ENCODE measurements at places on chromosomes 11 and 22.

- peak; percentile 65 for DNase-seq
These were observed 215.7 kb upstream of the CTSC start for GRCh38 chr11:88553204-88553603.

- DNase-seq = no peak
These were observed 363.0 kb downstream of the DDX10 start for GRCh38 chr11:109027851-109028250.

- peak; percentile 74 for DNase-seq
These were observed 52.7 kb upstream of the CCND1 start for GRCh38 chr11:69588270-69588669.

DNA sequence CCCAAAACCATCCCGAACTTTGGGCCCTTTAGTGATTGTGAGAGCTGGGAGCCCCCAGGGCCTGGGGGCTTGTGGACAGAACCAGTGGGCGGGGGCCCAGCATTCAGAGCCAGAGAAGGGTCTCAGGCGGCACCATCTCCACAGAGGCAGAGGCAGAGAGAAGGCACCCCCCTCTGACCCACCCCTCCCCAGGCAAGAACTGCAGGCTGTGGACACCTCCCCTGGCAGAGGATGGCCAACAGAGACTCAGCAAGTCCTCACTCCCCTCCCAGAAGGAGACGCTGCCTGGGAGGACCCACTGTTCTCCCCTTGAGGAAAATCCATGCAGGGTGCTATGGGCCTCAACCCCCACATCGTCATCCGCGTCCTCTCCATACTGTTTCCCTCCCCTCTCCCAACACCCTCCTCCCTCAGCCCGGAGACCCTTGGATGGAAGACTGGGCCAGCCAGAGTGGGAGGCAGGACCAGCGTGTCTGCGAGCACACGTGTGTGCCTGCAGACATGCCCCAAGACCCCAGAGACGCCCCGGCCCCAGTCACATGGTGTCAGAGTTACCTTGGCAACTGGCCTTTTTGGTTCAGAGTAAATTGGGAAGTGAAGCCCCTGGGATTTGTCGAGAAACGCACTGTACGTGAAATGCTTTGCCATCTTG lies 42.6 kb downstream of the KCNC1 start:
- no peak for DNase-seq

GRCh38 chr22:36549033-36549432 lies 20.1 kb upstream of the EIF3D start:
- DNase-seq = no peak

DNA sequence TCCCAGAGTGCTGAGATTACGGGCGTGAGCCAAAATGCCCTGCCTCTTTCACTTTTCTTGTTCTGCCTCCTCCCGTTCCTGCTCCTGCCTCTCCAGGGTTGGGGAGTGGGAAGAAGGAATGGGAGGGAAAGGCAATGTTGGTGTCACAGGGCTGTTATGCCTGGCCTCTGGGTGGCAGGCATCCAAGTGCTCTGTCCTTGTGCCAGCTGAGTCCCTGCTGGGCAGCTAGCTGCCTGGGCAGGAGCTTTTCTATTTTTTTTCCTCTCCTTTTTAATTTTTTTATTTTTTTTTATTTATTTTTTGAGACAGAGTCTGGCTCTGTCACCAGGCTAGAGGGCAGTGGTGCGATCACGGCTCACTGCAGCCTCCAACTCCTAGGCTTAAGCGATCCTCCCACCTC lies 4.1 kb upstream of the SAC3D1 start:
- DNase-seq = no peak

DNA sequence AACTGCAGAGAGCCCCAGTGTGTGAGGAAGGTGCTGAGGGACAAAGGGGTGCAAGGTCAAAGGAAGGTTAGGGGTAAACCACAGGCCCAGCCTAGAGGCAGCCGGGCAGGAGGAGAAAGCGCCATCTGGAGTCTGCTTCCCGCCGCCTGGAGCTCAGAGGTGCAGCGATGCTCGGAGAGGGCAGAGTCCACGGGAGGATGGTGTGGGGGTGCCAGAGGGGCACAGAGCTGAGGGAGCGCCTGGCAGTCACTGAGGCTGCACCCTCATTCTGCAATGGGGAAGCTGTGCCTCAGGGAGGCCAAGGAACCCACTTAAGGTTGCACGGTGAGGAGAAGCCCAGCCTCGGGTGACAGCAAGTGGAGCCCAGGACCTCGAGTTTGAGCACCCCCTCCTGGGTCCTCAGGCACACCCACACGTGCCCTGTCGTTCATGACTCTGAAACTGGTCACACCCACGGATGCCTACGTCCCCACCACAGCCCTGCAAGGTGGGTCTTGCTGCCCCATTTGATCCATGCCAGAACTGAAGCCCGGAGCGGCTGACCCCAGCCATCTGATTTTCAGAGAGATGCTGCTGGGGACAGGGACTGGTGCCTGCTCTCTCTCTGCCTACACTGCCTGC lies 1.6 kb downstream of the IL2RB start:
- no peak for DNase-seq

DNA sequence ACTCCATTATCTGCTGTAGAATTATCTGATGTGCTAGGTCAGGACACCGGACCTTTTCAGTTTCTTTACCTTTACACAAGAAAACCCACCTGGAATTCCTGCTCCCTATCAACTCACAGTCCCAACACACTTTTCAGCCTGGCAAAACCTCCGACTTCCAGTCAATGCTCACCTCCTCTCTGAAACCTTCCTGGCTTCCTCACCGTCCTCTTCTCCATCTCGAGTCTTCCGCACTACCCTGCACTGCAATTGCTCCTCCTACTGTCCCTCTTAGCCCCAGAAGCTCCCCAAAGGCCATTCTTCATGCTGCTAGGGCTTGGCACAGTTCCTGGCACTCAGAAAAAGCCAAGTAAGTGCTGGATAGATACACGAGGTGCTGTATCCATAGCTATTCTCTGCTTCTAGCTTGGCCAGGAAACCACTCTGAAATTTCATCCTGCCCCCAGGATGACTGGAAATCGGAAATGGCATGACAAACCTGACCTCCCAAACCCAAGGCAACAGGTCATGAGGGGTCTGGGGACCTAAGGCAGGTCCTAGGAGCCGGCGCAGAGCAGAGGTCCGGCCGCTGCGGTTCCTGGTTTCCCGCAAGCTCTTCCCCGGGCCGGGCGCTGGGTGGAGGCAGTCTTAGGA lies 702 bp downstream of the SYN3 start:
- DNase-seq = no peak

DNA sequence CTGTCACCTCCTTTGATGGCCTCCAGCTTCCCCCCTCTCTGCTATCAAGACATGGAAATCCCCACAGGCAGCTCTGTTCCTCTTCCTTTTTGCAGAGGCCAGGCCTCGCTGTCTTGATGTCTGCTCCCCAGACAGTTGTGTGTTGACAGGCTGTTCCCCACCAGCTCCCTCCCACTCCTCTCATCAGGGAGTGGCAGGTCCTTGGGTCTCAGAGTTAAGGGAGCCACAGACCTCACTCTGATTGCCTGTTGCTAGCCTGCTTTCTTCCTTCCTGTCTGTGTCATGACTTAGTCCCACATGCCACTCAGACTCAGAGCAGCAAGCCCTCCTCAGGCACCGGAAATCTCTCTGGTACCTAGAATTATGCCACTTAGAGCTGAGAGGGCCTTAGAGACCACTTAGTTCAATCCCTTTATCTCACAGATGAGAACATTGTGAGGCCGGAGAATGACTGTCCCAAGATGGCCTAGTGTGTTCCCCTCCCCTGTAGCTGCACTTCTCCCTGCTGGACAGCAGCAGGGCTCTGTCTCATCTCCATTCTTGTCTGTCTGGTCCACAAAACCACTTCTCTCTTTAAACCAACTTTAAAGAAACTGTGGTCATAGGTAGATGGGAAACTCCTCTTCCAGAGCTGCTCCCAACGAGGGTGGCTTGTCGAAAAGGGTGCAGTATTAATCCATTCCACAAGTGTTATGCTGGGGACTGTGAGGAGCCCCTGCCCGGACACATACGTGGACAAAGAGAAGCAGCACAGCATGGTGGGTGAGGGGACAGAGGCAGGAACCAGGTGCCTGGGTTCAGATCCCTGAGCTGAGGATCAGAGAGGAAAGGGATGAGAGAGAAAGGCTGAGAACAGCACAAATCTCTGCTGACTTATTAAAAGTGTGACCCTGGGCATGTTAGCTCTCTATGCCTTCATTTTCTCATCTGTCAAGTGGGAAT lies 4.2 kb downstream of the AMPD3 start:
- no peak for DNase-seq

- no peak for DNase-seq
These were observed 53.1 kb downstream of the THAP12 start for GRCh38 chr11:76327756-76328388.

DNA sequence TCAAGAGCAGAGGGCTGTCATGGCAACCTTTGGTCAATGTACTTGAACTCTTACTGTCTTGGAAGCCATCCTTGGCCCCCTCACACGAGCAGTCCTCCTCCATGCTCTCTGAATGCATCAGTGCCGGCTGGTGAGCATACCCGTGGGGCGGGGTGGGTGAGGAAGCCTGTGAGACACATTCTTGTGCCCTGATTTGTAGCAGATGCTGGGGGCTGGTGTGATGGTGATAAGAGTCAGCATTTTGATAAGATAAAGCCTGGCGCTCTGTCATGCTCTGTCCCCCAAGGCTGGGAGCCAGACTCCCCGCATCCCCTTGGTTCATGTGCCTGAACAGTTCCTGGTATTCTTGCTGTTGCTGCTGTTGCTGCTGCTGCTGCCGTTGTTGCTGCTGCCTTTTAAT lies 20.5 kb upstream of the APOA1 start:
- peak; percentile 28 for DNase-seq

DNA sequence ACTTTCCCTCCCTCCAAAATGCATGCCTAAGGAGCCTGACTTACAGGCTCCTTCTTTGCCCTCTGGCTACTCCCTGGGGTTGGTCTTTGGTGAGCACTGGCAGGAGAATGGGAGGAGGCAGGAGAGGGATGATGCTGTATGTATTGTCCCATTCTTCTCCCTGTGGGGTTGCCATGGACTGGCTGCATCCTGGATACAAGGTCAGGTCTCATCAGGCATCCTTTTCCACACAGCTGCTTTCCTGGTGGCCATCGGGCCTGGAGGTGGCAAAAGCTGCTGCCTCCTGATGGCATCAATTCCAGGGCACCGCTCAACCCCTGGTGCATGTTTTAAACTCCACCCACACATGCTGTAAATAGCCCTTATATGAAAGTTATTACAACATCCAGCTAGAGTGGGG lies 257.2 kb downstream of the ETS1 start:
- DNase-seq = no peak

DNA sequence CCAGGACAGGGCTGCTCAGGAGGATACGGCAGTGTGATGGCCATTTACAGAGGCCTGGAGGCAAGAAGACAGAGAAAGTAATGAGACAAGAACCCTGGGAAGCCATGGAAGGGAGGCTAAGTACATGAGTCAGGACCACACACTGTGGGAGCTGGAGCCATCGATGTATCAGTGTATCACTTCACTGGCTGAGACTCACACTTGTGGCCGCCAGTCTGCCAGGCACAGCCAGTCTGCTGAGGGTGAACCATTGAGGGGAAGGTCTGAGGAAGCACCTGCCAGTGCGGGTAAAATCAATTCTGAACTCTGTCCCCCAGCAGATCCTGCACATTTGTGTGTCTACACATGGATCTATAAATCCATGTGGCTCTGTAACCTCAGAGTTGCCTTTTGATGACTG lies 195.6 kb downstream of the GRIK4 start:
- no peak for DNase-seq

DNA sequence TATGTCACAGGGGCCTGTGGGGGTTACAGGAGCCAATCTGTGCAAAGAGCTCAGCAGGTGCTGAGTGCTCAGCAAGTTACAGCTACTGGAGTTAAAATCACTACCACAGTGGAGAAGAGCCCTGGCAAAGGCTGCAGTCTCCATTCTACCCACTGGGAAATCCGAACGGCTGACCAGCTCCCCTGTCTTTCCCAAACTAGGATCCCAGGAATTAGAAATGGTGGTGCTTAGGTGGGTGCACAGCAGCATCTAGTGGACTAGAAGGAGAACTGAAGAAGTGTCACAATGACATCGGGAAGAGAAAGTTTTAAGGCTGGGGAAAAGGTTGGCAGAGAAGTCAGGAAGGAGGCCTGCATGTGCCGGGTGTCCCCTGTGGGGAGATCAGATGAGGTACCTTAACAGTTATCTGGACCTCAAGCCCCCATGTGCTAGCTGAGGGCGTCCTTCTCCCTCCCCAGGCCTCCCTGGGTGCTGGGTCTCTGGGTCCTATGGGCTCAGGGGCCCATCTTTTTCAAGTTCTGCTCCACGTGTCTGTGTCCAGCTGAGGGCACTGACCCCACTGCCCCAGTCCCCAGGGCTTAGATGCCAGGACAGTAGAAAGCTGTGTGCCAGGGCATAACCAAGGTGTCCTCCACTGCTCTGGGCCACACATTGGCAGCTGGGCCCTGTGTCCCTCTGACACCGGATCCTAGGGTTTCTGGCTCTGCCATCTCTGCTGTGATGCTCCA lies 1.9 kb downstream of the PIWIL3 start:
- DNase-seq = peak; percentile 29

- no peak for DNase-seq
These were observed 2.1 kb upstream of the EIF3M start for GRCh38 chr11:32581556-32581955.

DNA sequence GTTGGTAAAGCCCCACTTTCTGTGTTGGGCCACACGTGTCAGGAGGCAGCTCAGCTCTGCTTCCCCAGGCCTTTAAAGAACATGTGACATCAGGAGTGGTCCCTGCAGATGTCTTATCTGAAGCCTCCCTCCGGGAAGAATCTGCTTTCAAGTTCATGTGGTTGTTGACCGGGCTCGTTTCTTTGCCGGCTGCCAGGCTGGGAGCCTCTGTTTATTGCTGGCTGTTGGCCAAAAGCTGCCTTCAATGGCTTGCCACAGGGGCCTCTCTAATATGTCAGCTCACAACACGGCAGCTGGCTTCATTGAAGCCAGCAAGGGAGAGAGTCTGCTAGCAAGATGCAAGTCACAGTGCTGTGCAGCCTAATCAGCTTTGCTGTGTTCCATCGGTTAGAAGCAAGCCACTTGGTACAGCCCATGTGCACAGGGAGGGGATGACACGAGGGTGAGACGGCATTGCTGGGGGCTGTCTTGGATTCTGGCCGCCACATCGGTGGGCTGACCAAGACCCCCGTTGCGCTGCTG lies 14.6 kb downstream of the MRGPRF start:
- DNase-seq = no peak

GRCh38 chr22:35380013-35380412 lies 883 bp upstream of the HMOX1 start:
- DNase-seq = no peak

GRCh38 chr11:69695581-69695980 lies 8.2 kb downstream of the FGF19 start:
- DNase-seq = no peak
